Stimulated activated naive B cell treated with anti-CD40 and anti-IgM and Interleukin-4, amounts not matched to agents 10 μg/mL and 1 μg/mL and 100 μg/mL, for 72 hours (primary cell): ENCODE measurements at places on chromosomes 12 and 14.

DNA sequence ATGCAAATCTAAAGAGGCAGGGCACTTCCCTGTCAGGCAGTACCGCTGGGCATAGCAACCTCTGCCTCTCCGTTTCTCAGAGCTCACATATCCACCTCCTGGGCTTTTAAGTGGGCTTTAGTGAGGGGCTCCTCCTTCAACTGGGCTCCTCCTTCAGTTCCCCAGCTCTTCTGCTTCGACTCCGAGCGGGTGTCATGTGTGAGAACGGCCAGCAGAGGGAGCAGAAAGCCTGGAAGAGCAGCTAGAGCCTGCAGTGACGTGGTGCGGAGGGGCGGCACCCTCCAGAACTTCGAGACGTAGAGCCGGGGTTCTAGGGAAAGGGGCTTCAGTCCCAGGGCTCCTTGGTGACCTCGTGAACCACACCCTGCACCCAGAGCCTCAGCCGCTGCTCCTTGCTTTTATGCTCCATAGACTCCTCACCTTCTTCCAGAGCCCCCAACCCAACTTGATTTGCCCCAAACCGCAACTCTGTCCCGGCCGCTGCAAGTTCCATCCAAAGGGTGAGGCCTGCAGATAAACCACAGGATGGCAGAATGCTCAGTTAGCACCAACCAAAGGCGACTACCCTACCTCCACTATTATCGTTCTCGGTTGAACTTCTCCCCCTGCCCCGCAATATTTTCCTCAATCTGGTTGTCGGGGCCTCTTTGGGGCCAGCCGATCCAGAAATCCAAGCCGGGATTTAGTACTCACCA is 383 bp upstream of the GLI1 start:
- peak; percentile 94 for DNase-seq

DNA sequence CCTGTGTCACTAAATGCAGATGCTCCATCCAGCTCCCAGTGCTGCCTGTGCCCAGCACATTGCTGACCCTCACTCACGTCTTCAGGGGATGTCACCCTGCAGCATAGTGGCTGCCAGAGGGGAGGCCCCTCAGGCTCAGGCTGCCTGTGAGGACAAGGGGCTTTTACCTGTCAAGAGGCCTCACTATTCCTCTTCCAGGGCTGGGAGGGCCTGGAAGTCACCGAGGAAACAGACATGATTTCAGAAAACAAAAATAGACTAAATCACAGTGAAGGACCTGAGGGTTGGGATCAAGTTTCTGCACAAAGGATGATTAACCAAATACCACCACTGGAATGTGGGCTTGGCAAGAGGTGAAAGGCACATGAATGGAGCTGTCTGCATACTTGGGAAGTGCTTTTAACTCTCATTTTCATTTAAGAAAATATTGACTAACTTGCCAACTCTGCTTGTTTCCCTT is 1202.3 kb downstream of the BCL11B start:
- DNase-seq = no peak

DNA sequence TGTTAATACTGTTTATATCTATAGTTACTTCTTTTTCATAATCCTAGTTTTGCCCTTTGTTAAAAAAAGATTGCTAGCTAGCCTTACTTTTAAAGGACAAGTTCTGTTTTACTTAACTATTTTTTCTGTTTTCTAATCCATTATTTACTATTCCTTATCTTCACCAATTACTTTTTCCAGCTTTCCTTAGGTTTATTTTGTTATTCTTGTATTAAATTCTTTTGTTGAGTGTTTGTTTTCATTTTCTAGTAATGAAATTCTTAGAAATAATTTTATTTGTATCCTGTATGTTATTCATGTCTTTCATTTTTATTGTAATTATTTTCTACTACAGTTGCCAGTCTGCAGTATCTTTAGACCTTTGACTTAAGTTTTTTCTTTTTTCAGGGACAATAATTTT is 45.7 kb upstream of the GXYLT1 start:
- DNase-seq = no peak

GRCh38 chr14:68679746-68680467 is 113.0 kb downstream of the ZFP36L1 start:
- no peak for DNase-seq

- no peak for DNase-seq
Measured at GRCh38 chr12:107513184-107513583, 172.4 kb upstream of the PWP1 start.

- DNase-seq = no peak
Measured at GRCh38 chr12:19158923-19159322, 29.4 kb downstream of the PLEKHA5 start.

DNA sequence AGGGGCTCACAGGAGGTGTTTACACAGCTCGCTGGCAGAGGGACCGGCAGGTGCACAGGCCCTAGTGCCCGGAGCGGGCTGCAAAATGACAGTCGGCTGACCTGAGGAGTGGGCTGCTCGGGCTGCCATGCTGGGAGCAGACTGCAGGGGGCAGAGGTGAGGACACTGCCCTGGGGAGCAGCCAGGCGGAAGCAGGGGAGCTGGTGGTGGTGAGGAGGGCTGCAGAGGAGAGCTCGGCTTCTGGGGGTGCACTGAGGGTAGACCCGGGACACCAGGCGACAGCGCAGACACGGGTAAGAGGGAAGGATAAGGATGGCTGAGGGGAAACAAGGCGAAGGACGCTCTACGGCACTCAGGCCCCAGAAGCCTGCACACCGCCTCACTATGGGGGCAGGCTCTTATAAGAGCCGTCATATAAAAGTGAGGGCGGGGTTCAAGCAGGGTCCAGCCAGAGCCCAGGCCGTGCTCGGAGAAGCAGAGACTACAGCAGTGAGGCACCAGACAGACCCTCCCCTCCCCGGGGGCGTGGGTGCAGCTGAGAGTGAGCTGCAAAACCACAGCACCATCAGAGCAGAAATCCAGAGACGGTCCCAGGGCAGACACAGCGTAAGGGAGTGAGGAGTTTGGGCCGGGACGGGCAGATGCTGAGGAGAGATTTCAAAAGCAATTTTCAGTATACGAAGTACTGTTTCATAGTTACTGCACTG is 62.5 kb downstream of the CCDC88C start:
- no peak for DNase-seq

GRCh38 chr12:101597164-101597563 is 2.4 kb downstream of the MYBPC1 start:
- DNase-seq = no peak

- DNase-seq = no peak
Measured at GRCh38 chr12:8559676-8560075, 19.0 kb upstream of the CLEC4E start.

GRCh38 chr12:97555547-97556187 is 93.1 kb downstream of the RMST start:
- no peak for DNase-seq
